ENCODE measurements at places on chromosomes 5 and 9.

- DNase-seq: no peak
These were observed 543.7 kb downstream of the DMRTA1 start for GRCh38 chr9:22990349-22990748.

DNA sequence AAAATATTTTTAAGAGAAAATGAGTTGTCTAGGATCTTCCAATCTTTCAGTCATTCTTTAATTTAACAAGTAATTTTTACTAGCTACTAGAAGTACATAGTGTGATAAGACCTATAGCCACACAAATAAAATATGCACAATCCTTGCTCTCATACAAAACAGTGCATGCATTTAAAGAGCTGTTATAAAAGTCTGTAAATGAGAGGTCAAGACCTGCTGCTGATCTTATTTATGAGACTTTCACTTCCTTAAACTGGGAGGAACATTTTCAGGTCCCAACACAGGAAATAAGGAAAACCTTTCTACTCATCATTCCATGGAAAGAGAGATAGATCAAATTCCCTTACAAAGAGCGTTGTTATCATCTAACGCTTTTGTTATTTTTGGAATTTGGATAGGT lies 54.2 kb upstream of the PAM start:
- DNase-seq: no peak

GRCh38 chr5:177134697-177135225 lies 1.2 kb downstream of the NSD1 start:
- no peak for DNase-seq

- no peak for DNase-seq
These were observed 232.3 kb upstream of the IRX2 start for GRCh38 chr5:2983583-2984300.

- no peak for DNase-seq
These were observed 39.3 kb downstream of the CEP72 start for GRCh38 chr5:651296-652022.

DNA sequence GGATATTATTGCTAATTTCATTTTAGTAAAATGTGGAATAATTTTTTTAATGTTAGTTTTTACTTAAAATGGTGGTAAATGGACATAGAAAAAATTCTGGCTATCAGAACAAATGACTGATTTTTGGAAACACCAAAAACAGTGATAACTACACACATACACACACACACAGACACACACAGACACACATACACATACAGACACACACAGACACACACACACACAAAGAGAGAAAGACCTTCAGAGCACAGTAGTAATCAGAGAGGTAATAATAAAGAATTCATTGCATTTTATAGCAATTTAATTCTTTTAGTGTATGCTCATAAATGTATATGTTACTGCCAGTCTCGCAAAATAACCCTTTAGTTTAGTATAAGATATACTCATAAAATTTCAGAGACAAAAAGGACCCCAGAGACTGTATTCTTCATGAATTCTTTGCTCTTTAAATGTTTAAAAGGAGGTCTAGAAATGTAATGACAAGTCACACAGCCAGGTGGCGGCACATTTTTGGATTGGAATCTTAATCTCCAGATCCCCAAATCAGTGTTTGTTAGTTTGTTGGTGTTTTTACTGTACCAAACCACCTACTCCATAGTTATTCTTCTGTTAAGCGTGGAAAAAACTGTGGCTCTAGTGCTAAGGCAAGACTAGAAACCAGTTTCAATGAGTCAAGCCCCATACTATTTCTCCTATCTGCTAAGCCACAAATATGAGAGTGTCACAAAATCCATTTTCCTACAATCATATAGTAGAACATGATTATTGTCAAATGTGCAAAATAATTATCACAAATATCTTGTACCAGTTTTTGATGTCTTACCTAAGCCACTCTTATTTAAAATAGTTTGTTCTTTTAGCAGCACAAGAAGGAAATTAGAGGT lies 109.9 kb downstream of the EDIL3 start:
- no peak for DNase-seq

- DNase-seq: no peak
These were observed 289.7 kb downstream of the FBXL7 start for GRCh38 chr5:15789642-15790041.

- DNase-seq: no peak
These were observed 80.5 kb downstream of the DAB2IP start for GRCh38 chr9:121731919-121732318.

- DNase-seq: no peak
These were observed 65.6 kb downstream of the TLE4 start for GRCh38 chr9:79637177-79637925.

GRCh38 chr5:9776525-9776924 lies 146.4 kb upstream of the TAS2R1 start:
- DNase-seq: no peak

DNA sequence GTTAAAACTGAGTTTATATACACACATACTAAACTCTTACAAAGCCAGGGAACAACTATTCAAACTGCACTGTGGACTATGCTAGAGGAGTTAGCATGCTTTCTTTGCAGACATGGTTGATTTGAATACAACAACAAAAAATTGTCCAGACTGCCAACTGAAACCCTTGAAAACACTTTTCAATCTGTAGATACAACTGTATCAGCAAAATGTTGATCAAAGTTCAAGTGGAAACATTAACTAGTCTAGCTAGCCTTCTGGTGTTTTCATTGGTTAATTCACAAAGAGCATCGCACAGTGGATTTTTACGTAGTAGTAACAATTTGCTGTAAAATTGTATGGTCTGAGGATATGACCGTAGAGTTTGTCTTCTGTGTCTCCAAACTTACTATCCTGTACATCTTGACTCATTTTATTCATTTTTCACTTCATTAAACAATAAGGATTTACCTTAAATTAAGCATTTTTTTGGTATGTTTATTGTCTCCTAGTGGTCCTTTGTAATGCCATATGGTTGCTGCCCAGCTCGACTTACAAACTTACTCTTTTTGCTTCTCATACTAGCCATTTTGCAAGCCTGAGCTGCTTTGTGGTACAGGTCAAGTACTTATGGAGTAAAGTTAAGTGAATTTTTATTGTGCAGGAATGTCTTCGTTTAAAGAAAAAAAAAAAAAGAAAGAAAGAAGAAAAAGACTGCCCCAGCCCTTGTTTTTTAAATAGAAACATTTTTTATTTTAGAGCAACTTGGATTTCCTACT lies 123.4 kb downstream of the ZCCHC7 start:
- DNase-seq: no peak

DNA sequence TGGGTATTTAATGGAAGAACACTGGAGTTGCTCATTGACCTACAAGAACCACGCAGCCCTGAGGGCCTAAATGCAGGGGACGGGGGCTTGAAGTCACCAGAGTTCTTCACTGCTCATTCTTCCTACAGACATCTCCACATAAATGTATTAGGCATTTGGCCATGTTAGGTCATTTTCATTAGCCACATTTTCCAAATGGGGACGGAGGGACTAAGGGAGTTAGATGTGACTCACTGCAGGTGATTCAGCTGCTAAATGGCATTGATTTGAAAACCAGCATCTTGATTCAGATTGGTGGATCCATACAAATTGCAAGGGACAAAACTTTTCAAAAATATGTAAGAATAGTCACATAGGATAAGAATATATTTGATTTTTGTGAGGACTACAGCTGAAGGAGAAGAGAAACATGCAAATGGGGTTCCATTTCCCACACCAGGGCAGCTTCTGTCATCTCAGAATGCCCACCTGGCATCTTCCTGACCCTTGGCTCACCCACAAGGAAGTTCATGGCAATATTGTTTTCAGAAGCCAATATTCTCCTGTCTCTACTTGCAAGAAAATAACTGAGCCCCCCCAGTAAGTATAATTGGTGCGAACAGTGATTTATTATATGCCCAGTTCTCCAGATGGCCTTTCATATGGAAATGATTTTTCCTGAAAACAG lies 264.8 kb downstream of the DOCK8 start:
- no peak for DNase-seq

DNA sequence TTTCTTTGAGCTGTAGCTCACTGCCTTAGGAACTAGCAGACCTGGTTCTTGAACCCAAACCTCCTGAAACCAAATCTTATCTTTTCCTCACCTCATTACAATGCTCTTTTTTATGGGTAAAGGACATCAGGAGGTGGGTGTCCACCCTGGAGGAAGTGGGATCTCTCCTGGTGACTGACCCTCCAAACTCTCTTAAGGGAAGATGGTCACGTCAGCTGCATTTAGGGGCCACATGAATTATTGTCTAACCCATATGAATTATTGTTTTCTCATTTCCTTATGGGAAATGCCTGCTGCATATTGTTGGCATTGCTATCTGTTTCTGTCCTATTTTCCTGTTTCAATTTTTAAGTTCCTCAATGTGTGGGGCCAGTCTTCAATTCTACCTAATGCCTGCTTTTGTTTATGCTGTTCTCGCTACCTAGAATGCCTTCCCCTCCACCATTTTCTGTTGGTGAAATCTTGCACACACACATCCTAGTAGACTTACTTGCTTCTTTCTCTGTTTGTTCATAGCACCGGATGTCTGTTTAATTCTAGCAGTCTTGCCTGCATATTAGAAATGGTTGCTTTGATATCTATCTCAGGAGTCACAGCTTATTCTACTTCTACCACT lies 22.0 kb upstream of the SPINK1 start:
- DNase-seq: no peak

- DNase-seq: no peak
These were observed 25.1 kb downstream of the CPLX2 start for GRCh38 chr5:175896301-175897040.

DNA sequence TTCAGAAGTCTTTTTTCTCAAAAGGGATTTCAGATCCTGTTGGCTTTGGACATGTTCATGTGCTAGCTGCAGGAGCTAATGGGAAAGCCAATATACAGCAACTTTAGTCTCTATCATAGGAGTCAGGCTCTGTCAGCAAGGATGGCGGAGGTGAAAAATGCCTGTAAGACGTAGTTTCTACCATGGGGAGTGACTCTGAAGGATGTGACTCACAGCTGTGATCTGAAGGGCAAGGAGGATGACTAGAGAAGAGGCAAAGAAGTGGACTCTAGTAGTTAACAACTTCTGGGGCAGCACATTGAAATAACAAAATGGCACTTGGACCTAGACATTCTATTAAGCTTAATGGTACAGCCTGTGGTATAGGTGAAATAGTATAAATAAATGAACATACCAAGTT lies 3.1 kb upstream of the NDUFS4 start:
- no peak for DNase-seq

DNA sequence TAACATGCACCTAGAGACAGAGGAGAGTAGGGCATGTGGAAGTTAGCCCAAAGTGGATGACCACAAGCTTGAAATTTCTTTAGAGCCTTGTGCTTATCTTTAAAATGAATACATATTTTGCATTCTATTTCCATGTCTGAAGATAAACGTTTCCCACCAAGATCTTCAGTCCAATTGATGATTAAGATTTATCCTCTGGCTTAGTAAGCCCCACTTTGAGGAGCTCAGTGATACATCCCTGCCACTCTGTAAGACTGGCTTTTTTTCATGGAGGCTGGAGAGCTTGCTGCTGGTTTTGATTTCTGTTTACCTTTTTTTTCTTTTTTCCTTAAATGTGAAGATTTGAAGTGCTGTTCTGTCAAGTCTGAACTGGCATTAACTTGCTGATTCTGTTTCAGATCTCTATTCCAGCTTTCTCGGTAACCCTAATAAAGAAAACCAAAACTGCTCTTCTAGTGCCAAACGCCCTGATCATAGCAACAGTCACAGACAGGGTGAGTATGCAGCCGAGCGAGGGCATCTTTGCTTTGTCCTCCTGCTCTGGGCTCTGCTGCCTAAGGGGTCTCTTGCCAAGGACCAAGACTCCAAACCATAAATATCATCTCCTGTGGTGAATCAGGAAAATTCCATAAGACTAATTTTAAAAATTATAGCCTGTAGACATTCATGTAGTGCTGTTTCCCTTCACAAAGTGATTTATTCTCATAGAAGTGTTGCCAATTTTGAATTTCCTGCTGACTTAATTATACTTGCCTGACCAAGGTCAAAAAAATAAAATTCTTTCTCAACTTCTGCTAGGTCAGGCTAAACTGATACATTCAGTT lies 54.3 kb downstream of the GRAMD2B start:
- DNase-seq: no peak

- DNase-seq: no peak
These were observed 1.4 kb upstream of the NFX1 start for GRCh38 chr9:33288828-33289483.

DNA sequence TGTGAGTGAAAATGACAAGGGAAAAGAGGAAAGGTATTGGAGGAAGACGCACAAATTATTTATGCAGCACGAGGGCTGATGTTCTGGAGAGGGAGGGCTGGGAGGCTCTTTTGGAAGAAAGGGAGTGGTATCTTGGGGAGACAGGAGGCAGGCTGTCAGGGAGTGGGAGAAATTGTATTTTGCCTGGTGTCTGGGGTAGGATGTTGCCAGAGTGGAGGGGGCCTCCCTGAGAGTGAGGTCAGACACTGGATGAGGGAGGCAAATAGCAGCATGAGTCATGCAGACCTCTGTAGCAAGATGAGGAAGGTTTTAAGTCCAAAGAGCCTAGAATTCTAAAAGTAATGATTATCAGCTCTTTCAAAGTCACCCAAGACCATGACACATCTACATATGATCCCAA lies 158.0 kb downstream of the DMRT2 start:
- DNase-seq: no peak

GRCh38 chr9:543478-543877 lies 298.0 kb upstream of the DMRT1 start:
- no peak for DNase-seq

- DNase-seq: no peak
These were observed 47.0 kb downstream of the KCNV2 start for GRCh38 chr9:2764353-2764752.

DNA sequence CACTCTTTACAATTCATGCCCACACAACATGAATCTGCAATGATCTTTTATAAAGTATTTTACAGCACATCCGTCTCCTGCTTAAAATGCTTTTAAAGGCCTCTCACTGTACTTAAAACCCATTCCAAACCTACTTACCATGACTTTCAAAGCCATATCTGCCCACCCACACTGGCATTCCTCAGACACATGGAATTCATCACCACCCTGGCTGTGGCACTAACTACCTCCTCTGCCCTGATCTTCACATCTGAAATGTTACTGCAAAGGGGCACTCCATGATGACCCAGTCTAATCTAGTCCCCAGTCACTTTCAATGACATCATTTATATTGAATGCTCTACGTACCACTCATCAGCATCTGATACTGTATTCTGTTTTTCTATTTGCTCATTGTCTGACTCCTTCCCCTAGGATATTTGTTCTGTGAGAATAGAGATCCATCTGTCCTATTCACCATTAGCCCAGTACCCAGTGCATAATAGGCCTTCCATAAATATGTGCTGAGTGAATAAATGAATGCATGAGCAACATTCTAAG lies 193.2 kb upstream of the KIF2A start:
- DNase-seq: no peak

DNA sequence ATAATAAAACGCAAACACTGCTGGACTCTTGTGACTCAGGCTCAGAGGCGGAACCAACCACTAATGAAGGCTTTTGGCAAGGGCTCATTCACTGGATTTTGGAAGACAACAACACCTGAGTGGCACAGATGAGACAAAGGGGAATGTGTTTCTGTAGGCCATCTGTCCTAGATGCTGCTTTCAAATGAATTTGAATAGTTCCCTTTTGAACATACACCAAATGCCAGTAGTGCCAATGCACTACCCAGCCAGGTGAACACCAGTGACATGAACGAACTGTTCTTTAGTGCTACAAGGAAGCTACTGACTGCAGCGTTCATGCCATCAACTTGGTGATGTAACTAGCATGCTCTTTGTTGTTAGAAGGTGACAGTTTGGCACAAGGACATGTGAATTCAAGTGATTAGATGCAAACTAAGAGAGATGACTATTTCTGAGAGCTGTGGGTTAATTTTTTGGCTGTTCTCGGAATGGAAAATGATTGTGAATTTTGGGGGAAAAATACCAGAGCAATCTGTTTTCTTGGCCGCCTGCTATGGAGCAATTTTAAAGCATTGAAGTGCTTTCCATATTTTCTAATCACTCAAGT lies 173.7 kb downstream of the SLC24A2 start:
- DNase-seq: no peak

- no peak for DNase-seq
These were observed 79.9 kb upstream of the SLC1A3 start for GRCh38 chr5:36526537-36526936.
